ENCODE measurements at places on chromosomes 3 and 15.

DNA sequence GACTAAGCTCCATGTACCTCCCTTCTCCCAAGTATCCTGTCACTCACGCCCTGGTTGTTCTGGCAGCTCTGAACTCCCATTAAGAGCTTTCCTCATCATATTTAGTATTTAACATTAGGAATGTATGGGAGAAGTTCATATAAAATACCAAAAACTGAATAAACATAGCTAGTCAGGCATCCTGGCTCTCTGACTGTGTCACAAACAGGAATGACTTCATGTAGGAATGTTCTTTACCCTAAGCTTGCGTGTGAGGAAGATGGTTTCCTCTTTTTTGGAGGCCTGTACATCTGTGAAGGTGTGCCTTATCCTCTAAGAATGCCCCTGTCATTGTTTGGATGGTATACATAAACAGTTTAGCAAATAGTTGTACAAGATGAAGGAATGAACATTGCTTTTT is 38.6 kb downstream of the SEMA6D start:
- DNase-seq = no peak

- no peak for DNase-seq
Observed at GRCh38 chr3:20376665-20377217, 190.7 kb upstream of the SGO1 start.

DNA sequence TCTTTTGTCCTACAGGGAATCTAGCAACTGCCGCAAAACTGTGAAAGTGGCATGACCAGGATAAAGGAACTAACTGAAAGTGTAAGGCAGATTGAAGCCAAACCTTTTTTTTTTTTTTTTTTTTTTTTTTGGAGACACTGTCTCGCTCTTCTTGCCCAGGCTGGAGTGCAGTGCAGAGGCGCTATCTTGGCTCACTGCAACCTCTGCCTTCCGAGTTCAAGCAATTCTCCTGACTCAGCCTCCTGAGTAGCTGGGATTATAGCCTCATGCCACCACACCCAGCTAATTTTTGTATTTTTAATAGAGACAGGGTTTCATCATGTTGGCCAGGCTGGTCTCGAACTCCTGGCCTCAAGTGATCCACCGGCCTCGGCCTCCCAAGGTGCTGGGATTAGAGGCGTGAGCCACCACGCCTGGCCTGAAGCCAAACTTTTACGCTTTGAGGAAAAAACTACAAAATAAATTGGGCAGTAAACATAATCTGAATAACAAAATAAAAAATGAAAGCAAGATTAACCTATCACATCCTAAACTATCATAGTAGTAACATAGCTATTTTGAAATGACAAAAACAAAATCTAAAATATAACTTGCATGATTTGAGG is 9.7 kb downstream of the SLTM start:
- no peak for DNase-seq

DNA sequence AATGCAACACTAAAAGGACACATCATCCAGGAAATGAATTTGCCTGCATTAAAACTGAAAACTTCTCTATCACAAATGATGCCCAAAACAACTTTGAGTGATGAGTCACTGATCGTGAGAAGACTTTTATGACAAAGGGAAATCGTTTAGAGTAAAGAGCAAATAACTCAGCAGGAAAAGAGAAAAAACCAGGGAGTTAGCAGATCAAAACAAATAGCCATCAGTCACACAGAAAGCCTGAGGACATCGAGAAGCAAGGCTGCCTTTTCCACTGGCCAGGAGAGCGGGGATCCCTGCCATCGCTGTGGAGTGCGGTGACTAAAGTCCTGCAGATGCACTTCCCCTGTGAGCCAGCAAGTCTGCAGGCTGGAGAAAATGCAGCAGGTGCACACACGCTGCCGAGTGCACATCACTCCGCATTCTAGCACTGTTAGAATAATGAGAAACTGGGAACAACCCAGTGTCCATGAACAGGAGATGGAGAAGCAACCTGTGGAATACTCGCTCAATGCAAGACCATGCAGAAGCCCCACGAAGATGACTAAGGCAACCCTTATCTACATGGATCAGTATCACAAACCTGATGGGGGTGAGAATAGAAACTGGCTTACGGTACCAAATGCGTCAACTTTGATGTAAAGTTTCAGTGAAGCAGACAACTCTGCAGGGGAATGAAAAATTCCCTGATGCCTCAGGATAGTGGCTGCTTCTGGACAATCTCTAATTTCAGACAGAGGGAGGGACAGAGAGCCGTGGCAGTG is 86.4 kb downstream of the NSMCE3 start:
- no peak for DNase-seq

- no peak for DNase-seq
Observed at GRCh38 chr15:84643838-84644237, 10.2 kb downstream of the WDR73 start.

GRCh38 chr3:122890077-122890719 is 95.3 kb downstream of the SLC49A4 start:
- DNase-seq = no peak

- DNase-seq = no peak
Observed at GRCh38 chr3:32469151-32469874, 33.3 kb downstream of the CMTM6 start.

DNA sequence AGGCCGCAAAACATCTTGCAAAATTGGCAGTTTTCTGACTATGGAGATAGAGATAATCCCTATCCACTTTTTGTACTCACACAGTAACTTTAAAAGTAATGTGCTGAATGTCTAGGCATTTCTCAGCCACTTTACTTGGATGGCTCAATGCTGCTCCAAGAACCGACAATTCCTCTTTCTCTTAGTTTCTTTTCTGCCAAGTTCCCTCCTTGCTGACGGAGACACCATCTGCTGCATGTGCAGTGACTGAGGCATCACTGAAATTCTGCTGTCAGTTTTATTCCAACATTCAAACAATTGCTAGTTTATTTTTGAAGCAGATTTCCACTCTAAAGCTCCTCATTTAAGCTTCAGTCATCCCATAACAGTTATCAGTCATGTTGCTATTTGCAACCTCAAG is 116.0 kb upstream of the RBMS3 start:
- no peak for DNase-seq

- no peak for DNase-seq
Observed at GRCh38 chr3:46497556-46498265, at the start of gene RTP3. TSS of gene RTP3 (plus strand) at chr3:46497976. CDS start at chr3:46498063, 87 bp downstream.

GRCh38 chr3:194204042-194204987 is 68.4 kb downstream of the HES1 start:
- peak; percentile 7 for DNase-seq

DNA sequence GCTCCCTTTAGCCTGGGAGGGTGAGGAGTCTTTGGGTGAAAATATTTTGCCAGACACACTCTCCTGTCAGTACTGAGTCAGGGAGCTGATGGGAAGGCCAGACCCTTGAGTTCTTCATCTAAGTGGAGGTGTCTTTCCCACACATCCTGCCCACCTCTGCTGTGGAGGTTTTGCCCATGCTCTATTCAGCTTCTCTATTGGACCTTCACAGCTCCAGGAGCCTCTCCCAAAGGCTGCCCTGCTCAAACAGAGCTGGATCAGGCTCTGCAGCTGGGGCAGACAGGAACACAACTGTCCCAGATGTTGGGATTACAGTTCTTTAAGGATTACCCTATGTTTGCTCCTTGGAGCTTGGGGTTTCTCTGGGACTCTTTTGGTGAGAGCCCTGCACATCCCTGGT is 77.9 kb downstream of the SPSB4 start:
- DNase-seq = no peak

DNA sequence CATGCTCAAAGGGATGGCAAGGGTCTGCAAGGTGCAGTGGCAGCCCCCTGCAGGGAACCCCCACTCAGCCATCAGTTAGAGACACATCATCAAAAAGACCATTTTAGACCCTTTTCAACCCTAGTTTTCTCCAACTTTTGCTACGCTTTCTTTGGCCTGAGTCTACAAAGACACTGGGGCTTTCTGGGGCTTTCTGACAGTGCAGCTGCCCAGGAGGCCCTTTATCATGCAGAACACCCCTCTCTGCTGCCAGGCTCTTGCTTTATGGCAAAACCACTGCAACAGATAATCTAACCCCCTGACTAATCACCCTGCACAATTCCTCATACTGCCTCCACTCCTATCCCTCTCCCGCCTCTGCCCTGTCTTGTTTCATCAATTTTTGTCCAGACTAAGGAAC is 2.4 kb downstream of the NMNAT3 start:
- DNase-seq = no peak

DNA sequence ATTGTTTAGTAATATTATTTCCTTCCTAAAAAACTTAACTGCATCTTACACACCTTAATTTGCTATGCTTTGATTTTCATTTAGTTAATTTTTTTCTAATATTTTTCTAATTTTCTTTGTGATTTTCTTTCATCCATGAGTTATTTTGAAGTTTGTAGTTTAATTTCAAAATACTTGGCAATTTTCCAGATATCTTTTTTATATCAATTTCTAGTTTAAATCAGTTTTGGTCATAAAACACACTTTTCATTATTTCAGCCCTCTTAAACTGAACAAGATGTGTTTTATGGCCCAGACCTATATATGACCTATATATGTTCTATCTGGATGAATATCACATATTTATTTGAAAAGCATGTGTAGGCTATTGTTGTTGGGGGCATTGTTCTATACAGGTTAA is 759.9 kb upstream of the SGO1 start:
- DNase-seq = no peak

- no peak for DNase-seq
Observed at GRCh38 chr3:31947671-31948091, 33.4 kb downstream of the OSBPL10 start.

- no peak for DNase-seq
Observed at GRCh38 chr3:196124608-196125007, 42.7 kb upstream of the TFRC start.

- no peak for DNase-seq
Observed at GRCh38 chr3:187292181-187292580, 644 bp upstream of the MASP1 start.

DNA sequence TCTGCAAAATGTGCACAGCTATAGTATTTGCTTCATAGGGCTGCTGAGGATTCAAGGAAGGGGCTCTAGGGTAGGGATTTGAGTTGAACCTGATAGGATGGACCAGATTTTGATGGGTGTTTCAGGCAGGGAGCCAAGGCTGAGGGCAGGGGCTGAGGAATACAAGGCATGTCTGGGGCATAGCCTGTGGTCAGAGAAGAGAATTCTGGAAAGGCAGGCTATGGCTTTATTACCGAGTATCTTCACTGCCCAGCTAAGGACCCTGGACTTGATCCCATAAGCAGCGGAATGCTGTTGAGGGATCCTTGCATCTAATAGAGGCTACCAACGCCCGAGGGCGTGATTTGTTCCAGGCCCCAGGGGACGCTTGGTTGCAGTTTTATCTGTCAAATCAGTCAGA is 193.0 kb upstream of the TLE3 start:
- no peak for DNase-seq

DNA sequence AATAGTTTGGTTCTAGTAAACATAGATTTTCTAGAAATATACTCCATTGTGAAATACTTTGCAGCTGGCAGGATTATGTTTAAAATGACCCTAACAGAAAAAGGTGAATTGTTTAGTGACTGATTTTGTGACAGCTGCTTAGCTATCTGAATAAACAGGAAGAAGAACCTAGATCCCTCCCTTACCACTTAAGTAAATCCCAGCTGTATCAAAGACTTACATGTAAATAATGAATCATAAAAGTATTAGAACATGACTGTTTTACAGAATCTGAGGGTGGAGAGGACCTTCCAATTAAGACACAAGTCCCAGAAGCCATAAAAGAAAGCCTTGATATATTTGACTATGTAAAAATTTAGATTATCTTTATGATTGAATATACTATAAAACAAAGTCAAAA is 15.9 kb downstream of the SLC49A4 start:
- no peak for DNase-seq

GRCh38 chr3:49787182-49787464 is 781 bp upstream of the IP6K1 start:
- DNase-seq = no peak

GRCh38 chr3:150589759-150590158 is 13.4 kb upstream of the SELENOT start:
- no peak for DNase-seq

- peak; percentile 54 for DNase-seq
Observed at GRCh38 chr3:60010781-60011180, 961.0 kb upstream of the CFAP20DC start.

DNA sequence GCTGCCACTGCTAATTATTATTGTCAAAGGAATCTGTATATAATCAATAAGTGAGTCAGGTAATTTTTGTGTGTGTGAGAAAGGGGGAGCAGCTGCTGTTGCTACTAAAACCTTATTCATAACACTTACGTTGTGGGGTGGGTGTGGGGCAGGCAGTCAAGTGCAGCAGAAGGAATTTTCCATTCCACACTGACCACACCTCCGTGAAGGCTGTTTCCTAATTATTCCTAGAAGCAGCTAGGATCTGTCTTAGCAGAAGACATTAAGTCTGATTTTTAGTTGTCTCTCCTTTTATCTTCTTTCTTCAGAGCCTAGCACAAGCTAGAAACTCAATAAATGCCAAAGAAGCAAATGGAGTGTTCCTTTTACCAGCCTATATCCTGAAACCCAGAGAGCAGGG is 4.0 kb upstream of the U2SURP start:
- DNase-seq = no peak

- DNase-seq = no peak
Observed at GRCh38 chr3:33438881-33439545, 1.2 kb downstream of the UBP1 start.

DNA sequence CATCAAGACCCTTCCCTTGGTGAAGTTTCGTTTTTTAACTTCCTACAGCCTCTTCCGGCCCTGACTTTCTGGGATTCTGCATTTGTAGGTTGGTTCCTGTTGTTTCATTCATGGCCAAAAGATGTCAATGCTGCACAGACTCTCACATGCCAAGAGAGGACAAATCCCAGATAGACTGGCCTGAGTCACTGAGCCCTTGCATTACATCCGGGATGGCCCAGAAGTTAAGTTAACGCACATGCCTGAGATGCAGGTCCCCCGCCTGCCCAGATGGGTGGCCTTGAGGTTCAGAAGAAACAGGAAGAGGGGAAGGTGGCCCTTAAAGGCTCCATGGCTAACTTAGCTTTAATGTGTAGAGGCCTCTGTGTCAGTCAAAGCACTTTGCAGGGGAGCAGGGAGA is 51.6 kb upstream of the SRGAP3 start:
- no peak for DNase-seq

DNA sequence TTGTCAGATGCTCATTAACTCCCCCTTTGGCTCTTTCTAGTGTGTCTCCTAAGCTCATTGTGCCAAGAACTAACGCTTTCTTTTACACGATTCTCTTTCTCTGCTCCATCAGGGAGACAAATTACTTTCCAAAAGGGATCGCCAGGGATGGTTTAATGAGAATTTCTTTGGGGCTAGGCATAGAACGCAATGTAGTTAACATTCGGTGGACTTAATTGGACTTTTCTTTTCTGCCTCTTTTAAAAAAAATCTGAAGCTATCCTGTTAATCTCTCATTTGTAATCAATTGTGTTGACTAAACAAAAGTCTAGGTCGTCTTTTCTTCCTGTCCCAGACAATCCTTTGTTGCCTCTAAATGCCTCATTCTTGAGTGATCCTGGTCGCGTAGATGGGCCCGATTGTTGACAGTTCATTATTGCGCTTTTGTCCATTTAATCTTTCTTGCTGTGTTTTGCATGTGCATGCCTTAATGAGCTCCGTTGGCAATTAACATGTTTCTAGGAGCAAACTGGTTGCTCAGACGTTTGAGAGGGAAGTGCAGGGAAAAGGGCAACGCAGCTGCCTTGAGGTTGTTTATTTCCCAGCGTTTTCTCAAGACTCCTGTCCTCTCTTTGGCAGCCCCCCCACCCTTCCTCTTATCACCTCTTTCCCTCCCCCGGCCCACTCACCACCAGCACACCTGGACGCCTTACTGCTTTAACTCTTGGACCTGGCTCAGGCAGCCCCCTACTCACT is 7.8 kb downstream of the FEZF2 start:
- DNase-seq = no peak
